ENCODE measurements at places on chromosomes 7 and 10. TPM values are rescaled to one million over a fixed set of nuclear protein-coding genes. Genes with fewer than 3 reads are reported as not detected.

ST8SIA6 gene
- total RNA-seq = 0.34 TPM

RUFY2 gene
- 18.2 TPM for total RNA-seq

HTR5A gene
- total RNA-seq = not detected

SPDYE16 gene
- not detected for total RNA-seq

GNAT3 gene
- total RNA-seq = not detected

MSMB gene
- not detected for total RNA-seq

PDGFA gene
- total RNA-seq = 100 TPM

Data from dermis blood vessel endothelial cell (primary cell).